SJSA1 (cell line): ENCODE measurements at places on chromosomes 12 and 14. TPM values are rescaled to one million over a fixed set of nuclear protein-coding genes. Genes with fewer than 3 reads are reported as not detected.

DNA sequence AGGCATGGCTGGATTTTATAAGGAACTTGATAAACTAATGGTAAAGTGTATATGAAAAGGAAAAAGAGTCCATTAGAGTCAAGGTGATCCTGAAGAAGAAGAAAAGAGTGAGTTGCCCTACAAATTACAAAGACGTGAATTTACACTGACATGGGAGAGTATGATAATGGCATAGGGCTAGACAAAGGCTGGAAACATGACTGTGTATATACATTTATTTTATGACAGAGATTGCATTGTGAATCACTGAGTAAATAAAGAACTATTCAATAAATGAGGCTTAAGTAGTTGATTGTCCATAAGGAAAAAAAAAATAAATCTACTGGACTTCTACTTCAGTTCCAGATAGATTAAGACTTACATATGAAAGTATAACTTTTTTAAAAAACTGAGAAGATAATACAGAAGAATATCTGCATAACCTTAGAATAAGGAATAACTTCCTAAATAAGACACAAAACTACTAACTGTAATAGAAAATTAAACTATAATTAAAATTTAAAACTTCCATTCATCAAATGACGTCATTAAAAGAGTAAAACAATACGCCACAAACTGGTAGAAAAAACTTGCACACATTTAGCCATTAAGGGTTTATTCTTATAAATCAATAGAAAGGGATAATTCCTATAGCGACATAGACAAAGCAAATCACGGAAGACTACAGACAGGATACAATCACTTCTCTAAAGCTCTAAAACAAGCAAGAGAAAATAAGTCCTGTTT is 278.5 kb downstream of the NOVA1 start:
- no peak for DNase-seq

GRCh38 chr12:126144603-126145002 is 1079.4 kb downstream of the AACS start:
- DNase-seq = no peak

DNA sequence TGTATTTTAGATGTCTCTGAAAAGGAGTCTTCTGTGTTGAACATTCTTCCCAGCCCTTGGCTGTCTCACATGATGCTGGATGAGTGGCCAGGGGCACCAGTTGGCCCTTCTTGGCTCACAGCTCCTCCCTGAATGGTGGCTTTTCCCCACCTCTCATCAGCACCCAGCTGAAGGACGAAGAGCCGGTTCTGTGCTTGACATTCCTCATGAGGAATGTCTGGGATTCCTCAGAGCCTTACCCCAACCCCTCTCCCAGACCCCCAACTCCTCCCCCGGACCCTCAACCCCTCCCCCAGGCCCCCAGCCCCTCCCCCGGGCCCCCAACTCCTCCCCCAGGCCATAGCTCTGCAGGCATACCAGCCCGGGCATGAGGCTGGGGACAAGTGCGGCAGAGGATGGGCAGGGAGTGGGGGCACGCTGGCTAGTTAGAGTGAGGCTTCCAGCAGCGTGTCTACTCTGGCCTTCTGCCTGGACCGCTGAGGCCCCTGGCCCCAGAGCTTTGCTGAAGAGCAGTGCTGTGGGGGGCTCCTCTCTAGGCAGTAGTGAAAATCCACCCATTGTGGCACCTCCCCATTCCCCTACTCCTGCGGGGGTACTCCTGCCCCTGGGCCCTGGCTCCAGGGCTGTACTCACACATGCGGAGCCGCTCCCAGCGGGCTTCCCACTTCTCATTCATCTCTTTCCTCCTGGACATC is 64.3 kb downstream of the PLEKHG3 start:
- DNase-seq = no peak

- no peak for DNase-seq
These were observed 9.8 kb downstream of the DHRS1 start for GRCh38 chr14:24289649-24290280.

DNA sequence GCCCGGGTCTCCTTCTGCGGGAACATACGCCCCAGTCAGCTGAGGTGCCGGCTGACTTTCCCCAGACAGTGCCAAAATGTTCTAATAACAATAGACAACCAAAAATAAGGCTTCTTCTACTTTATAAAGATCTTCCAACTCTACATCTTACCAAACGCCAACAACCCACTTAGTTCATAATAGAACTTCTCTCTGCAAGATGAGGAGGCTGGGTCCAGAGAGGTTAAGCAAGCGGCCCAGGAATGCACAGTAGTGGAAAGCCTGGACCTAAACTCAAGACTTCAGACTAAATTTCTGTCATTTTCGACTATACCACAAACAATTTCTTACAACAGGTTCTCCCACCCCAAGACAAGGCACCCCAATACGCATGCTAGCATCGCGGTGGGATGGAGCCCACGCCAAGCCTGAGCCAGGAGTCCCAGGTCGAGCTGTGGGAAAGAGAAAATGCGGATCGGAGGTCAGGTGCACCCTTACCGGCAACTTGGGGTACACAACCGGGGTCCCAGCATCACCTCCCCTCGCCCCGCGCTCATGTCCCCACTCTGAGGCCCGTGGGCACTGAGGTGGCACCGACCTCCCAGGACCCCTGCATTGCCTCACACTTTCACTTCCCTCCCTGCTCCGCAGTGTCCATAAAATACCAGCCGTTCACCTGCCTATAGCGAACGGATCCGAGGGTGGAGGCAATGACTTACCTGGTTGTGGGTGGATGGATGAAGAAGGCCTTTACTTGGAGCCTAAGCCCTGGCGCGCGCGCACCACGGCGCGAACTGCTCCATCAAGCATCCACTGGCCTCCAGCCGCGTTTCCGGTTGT is 42.1 kb upstream of the TBX5 start:
- no peak for DNase-seq

GRCh38 chr14:93970965-93971634 is 5.3 kb downstream of the ASB2 start:
- DNase-seq = peak; percentile 71

DNA sequence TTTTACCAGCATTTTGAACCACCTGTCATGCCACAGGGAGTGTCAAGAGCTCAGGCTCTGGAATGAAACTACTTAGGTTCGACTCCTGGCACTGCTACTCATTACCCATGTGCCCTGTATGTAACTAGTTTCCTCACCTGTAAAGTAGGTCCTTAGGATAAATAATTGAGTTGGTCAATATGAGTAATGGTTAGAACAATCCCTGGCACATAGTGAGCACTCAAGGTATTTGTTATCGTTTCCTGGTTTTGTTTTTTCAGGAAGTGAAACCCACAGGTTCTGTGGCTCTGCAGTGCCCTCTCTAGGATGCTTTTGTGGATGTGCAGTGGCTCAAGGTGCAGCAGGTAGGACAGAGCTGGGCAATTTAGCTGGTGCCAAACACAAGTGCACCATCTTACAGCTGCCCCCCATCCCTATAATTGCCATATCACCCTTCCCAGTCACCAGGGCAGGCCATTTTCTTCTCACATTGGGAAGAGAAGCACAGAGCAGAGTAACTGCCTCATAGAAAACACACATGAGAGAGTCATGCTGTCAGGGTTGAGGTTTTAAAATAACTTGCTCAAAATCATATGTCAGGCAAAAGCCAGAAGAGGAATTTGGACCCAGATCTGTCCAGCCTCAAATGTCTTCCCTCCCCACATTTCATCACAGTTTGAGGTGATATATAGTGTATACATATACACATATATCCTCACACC is 297.5 kb downstream of the RPAP3 start:
- DNase-seq = peak; percentile 4

DNA sequence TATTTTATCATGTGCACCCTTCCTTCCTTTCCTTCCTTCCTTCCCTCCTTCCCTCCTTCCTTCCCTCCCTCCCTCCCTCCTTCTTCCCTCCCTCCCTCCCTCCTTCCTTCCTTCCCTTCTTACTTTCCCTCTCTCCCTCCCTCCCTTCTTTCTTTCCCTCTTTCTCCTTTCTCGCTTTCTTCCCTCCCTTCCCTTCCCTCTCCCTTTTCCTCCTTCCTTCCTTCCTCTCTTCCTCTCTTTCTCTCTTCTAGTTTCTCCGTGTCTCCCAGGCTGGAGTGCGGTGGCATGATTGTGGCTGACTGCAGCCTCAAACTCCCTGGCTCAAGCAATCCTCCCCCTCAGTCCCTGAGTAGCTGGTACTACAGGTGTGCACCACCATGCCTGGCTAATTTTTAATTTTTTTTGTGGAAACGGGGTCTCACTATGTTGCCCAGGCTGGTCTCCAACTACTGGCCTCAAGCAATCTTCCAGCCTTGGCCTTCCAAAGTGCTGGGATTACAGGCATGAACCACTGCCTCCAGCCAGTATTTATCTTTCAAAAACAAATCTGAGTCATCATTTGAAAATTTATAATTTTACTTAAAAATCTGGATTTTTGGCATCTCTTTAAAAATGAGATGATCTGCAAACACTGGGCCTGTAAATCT is 7.8 kb downstream of the C1RL start:
- DNase-seq = no peak

DNA sequence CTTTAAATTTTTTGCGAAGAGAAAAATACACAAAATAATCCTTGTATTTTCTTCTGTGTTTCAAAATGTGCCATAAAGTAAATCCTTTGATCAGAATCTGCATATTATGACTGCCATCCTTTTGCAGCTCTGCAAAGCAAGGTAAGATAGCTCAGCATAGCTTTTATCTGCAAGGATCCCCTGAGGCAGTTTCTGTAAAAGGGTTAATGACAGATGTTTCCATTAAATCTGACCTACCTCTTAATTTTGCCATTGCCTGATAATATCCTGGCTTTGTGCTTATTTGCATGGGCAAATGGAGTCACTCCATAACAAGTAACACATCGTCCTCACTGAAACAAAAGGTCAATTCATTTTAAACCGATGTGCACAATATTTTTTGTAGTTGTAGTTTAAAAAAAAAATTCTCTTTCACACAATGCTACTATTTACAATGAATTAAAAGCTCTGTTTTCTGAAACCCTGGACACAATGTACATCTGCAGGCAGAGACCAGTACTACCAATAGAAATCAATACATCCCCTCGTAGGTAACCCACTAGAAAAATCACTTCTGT is 108.5 kb upstream of the SOX5 start:
- no peak for DNase-seq

GRCh38 chr12:2548081-2548480 is 246.7 kb upstream of the FKBP4 start:
- DNase-seq = no peak

DNA sequence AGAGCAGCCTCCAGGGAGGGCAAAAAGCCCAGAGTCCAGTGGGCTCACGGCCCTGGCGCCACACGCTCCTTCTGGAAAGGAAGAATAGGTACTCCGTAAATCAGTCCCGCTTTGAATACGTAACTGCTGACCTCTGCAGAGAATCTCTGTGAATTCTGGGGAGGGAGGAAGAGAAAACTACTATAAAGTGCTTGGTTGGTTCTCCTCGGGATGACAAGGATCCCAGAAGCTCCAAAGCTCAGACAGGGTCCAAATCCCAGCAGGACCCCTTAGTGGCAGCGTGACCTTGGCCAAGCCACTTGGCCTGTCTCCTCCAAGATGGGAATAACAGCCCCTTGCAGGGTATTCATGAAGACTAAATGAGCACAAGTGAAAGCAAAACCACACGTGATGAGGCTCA is 31.7 kb downstream of the ANO2 start:
- DNase-seq = no peak

DNA sequence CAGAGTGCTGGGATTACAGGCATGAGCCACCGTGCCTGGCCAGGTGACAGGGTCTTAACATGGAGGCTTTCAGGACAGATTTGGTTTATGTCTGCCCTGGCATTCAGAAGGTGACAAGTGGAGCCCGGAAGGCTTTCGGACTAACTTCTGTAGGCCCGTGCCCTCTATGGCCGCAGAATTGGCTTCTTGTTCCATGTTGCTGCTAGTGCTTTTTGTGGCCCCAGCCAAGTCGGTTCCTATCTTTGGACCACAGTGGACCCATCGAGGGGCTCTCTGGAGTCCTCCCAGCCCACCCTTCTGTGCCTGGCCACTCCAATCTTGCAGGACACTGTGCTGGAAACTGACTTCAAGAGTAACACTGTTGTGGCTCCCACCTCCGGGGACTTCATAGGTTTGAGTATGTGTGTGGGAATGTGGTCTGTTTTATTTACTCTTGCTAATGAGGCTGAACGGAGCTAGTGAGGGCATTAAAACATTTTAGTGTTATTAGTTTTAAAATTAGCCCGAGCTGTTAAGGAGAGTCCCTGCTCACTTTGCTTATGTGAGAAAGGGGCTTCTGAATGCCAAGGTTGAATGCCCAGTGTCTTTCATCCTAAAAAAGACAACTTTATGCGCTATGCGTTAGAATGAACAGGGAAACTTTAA is 245.9 kb downstream of the CACNA1C start:
- DNase-seq = no peak

DNA sequence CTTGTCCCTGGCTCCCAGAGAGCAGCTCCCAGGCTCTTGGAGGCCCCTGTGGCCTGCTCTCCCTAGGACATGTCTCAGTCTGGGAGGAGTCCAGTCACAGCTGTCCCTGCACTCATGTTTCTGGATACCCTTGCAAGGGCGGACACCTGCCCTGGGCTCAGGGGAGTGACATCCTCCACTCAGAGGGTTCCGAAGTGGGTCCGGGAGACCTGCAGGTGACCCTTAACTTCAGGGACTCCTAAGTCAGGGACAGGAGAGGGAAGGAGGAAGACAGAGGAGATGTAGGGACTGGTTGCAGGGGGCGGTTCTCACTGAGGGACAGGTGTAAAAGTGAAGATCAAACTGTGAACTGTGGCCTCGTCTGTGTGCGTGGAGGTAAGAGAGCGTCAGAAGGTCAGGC is 37.6 kb downstream of the CACNA2D4 start:
- DNase-seq = no peak

- no peak for DNase-seq
These were observed 3.9 kb downstream of the LHX5 start for GRCh38 chr12:113467502-113468364.

DNA sequence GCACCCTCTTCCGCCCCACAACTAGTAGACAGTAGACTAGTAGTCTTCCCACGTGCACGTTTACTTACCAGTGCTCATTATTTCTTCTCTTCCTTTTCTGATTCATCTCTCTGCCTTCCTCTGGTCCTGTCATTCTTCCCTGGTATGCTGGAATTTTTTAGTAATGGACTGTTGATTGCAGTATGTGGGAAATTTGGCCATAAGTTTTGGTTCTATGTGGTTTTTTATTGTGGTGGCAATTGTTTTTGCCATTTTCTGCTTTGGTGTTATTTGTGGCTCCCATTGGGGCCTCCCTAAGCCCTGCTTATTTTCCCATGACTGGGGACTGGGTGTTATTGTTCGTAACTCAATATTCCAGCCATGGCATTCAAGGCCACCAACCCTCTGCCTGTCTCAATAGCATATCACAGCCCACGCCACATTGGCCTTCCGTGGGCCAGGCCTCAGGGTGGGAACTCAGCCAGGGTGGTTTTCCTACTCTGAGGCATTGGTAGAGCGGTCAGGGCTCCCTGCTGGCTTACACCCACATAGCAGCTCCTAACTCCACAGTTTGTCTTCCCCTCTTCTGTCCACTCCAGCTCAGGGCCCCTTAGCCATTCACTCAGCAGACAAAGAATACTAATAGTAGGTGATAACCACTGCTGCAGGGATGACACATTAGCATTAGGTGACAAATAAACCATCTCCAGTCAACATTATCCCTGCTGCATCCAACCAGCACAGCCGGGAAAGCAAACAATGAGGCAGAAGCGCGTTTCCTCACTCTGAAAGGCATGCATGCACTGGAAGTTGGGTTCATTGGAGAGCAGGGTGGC is 321.5 kb downstream of the CACNA1C start:
- DNase-seq = peak; percentile 77

The MYF5 gene
- not detected in 2 replicates for total RNA-seq

The GNB3 gene
- total RNA-seq = not detected in 2 replicates

The TCL1A gene
- not detected in 2 replicates for total RNA-seq

The CLEC7A gene
- not detected in 2 replicates for total RNA-seq

The YBX3 gene
- total RNA-seq = 95.2 and 104 TPM in 2 replicates
